ENCODE measurements at places on chromosomes 11 and 22. TPM values are rescaled to one million over a fixed set of nuclear protein-coding genes. Genes with fewer than 3 reads are reported as not detected.

- no peak for DNase-seq
Observed at GRCh38 chr11:9330387-9331384, 16.3 kb upstream of the TMEM41B start.

DNA sequence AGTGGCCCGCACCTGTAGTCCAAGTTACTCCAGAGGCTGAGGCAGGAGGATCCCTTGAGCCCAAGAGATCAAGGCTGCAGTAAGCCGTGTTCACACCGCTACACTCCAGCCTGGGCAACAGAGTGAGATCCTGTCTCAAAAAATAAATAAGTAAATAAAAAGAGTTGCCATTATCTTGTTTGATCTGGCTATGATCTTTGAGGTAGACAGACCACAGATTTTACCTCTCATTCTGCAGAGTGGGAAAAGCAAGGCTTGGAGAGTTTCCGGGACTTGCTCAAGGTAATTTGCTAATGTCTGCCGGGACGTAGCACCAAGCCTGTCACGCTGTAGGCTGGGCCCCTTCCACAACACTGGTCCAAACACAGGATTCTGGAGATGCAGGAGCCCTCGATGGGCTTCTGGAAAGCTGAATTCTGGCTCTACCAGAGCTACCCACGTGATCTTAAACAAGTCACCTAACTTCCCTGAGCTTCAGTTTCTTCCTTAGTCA, 6.8 kb downstream of the GRAP2 start:
- DNase-seq, result no peak

- DNase-seq, result no peak
Observed at GRCh38 chr11:131689049-131689925, 318.9 kb downstream of the NTM start.

Gene MN1
- 8.4 TPM for total RNA-seq

Gene PGA5
- 2.0 TPM for total RNA-seq

DNA sequence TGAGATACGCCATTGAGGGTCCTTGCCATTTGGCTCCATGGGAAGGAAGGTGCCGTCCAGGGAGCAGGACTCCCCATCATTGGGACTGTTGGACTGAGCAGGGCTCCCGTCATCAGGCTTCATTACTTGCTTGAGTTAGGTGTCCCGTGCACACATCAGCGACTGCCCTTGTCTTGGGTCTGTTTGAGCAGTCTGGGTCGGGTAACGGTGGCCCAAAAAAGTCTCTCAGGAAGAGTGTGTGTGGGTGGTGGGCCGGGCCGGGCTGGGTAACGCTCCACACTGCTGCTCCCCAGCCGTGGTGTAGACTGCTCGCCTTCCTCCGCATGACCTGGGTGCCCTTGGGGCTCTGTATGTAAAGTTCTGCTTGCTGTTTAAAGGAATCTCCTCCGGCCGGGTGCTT, 293.5 kb downstream of the TBC1D22A start:
- no peak for DNase-seq

Gene RHOD
- total RNA-seq, result 23.8 TPM

Gene PHOX2A
- not detected for total RNA-seq

GRCh38 chr11:44784436-44784760, 57.6 kb downstream of the TSPAN18 start:
- no peak for DNase-seq

Gene MOV10L1
- total RNA-seq, result 1.3 TPM

DNA sequence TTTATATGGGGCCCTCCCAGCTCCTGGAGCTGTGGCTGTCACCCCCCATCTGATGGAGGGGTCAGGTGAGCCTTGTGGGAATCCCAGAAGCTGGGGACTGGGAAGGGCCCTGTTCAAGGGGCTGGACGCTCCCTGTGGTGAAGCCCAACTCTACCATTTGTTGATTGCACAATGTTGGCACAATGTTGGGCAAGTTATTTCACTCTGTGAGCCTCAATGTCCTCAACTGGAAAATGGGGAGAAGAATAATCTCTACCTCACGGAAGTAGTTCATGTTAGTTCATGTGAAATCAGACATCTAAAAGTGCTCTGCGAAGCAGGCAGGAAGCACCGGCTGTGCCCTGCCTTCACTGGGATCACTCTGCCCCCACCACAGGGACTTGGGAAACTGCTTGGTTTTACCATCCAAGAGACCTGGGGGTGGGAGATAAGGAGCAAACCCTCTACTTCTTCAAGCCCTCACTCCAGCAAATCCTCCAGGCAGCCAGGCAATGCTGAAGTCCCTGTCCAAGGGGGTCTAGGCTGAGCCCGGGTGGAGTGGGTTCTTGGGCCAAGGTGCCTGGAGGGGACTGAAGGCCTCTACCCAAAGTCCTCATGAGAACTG, 715 bp upstream of the PRR5 start:
- no peak for DNase-seq

- DNase-seq, result no peak
Observed at GRCh38 chr11:1655168-1656060, 25.8 kb downstream of the KRTAP5-5 start.

DNA sequence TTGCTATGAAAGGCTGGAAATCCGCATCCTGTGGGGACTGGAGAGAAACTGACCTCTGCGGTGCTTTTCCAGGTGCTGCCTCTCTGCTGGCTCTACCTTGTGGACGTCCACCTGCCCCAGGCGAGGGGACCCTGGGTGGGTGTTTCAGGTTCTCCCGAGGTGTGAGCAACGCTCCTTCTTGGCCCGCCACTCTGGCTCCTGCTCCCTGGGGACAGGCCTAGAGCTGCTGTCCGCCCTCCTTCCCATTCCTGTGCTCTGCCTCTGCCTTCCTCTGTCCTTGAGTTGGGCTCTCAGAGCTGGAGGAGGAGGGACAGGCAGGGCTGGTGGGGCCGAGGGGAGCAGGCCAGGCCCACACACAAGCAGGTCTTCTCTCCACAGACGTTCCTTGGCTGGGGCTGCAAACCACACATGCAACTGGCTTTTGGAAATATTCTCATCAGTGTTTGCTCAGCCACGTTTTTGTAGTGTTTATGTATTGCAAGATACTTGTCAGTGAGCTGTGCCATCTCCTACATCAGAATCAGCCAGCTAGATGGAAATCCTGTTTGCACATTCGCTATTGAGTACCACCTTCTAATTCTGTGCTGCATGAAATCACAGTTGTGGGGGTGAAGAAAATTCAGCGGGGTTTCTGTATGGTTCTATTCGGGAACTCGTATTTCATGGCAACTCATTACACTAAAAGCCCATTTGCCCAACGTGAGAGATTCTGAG, 1115.0 kb downstream of the BRD1 start:
- no peak for DNase-seq
